Activated CD4-positive, alpha-beta T cell treated with anti-CD3 and anti-CD28 coated beads for 1 hour (primary cell): ENCODE measurements at places on chromosomes 12 and 14.

DNA sequence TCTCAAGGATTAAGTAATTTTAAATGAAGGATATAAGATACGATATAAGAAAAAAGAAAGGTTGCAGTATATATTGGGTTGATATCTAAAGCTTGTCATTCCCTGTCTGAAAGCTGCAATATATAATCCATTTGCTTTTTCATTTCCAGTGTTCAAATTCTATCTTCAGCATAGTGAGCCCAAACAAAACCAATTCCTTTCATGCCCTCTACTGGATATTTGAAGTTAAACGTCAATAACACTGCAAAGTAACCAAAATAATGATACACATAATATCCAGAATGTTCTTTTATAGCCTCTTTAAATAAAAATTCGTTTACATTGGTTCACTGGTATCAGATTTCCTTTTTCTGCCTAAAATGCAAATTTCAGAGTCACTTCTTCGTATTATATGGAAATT lies 64.5 kb upstream of the DAAM1 start:
- no peak for DNase-seq

GRCh38 chr12:64216239-64216638 lies 5.9 kb downstream of the KICS2 start:
- no peak for DNase-seq

DNA sequence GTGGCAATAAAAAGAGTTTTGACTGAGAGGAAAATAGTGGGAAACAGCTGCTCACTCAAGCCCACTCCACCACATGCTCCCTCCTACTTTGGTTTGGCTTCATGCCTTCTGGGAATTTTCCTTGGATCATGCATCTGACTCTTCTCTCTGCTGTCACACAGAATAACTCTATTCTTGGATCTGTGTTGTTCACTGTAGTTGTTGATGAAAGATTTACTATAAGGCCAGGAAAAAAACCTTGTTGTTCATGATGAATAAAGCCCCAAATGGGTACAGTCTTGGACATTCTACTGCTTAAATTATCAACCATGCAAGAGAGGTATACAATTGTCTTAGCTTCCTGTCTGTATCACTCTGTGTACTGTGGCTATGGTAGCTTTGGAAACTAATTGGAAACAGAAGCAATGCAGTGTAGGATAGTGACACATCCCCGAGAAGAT lies 70.5 kb downstream of the TMX1 start:
- DNase-seq: no peak

DNA sequence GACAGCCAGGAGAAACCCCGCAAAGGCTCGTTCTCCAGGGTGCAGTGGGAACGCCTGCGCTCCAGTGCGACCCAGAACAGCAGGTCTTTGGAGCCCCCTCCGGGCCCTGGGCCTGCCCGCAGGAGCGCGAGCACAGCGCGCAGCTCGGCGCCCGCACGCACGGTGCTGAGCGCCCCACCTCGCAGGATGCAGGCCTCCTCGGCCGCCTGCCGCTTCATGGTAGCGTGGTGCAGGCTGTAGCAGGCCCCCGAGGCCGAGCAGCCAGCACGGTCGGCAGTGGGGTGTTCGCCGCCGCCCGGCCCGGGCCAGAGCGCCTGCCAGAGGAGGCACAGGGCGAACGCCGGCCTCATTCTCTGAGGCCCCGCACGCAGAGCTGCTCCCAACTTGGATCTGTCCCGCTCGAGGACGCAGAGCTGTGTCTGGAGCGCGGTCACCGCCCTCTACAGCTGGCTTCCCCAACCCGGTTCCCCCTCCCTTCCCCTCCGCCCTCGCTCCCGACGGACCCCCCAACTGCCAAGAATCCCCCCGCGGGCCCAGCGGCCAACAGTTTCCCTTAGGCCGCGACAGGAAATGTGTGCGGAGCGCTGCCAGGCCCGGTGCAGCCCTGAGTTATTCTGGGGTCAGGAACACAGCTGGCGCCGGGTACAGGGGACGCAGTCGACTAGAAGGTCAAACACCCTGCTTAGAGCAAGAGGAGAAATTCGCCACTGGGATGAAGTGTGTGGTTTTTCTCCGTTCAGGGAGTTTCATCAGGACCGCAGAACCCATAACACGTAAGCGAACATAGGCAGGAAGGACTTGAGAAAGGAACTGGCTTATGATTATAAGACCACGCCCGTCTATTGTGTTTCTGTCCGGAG lies at the start of gene CLEC14A:
Gene CLEC14A (minus strand): TSS at position 421 of the 860 bp plus-strand sequence. CDS start 71 bp downstream, at position 350.
- no peak for DNase-seq

- no peak for DNase-seq
Measured at GRCh38 chr12:51472984-51473383, 48.4 kb downstream of the SLC4A8 start.

DNA sequence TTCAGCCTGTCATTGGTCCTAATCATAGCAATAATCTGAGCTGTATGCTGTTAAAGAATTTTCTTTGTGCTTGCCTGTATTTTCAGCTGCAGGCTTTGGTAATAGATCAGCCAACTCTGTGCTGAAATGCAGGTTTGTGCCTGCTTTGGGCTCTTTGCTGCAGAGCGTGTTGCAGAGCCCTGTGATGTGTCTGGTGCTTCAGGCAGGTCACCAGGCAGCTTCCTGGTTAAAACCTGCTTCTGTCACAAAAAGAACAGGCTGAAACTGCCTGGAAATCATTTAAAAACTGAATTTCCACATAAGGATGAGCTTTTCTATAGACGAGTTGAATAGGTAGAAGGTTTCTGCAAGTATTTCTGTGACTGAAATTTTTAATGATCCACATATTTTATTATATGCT lies 3.1 kb downstream of the DIP2B start:
- no peak for DNase-seq
